ENCODE measurements at places on chromosomes 3 and 15.

- no peak for DNase-seq
These were observed 2.5 kb downstream of the EPHB3 start for GRCh38 chr3:184563941-184564684.

- no peak for DNase-seq
These were observed 565.6 kb upstream of the AGTR1 start for GRCh38 chr3:148131990-148132638.

DNA sequence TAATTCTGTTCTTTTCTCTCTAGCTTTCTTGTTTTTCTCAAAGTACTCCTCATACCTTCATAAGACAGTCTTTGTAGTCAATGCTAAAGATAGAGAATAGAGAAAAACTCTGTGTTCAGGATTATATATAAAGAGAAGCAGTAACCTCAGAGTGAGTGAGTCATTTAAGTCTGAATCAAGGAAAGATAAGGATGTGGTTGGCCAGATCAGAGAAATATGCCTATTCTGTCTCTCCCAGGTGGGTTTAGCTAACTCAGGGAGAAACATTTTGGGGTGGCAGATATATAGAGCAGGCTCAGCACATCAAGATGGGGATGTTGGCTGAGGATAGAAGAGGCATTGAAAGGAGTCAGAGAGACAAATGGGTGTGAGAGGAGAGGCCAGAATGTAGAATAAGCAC is 31.4 kb downstream of the GTF2E1 start:
- no peak for DNase-seq

DNA sequence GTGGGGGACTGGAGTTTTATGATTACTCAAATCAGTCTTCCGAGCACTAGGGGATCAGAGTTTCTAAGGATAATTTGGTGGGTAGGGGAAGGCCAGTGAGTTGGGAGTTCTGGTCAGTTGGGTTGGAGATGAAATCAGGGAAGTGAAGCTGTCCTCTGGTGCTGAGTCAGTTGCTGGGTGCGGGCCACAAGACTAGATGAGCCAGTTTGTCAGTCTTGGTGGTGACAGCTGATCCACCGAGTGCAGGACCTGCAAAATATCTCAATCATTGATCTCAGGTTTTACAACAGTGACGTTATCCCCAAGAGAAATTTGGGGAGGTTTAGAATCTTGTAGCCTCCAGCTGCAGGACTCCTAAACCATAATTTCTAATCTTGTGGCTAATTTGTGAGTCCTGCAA is 249.4 kb downstream of the FAM43A start:
- no peak for DNase-seq

DNA sequence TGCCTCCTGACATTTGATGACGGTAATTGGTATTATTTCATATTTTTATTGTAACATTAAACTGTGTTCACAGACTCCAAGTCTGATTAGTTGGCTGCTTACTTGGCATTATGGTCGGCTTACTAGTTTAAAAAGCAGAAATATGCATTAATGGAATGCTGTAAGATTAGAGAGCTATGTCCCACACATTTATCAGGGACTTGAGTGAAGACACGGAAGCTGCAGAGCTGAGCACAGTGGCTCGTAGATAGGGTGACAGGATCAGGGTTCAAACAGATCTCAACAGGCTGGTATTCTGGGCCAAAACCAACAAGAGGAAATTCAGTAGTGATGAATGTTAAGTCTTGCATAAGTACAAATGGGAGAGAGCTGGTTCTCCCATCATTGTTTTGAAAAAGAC is 113.8 kb downstream of the ADAMTSL3 start:
- DNase-seq = no peak

DNA sequence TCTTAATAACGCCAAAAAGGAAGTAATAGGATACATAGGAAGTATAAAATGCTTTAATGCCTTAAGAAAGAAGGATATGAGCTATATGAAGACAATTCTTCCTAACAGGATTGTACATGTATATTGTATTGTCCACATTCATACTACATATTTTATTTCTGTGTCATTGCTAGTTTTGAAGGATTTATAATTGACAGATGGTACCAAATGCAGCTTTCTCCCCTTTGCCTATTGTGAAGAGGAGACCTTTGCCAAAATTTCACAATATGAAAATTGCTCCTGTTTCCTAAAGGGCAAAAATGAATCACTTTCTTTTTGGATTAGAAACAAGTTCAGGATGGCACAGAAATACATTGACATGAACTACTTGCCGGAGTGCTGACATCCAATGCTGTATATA is 34.8 kb upstream of the EOMES start:
- no peak for DNase-seq

DNA sequence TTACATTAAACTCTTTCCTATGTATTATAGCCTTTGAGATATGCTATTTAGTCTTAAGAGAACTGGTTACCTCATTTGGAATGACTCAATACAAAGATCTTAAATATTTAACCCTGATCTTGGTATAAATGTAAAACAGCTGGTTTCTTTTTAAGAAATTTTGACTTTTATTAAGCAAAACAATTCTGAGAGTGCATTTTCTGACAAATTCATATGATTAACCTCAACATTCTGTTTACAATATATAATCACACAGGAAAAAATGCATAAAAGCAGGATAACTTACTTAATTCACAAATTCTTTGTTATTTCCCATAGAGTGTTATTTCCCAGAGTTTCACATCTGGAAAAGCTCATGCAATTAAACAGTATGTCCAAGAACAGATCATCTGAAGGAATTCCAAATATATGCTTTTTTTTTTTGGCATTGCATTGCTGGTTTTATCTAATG is 400.4 kb upstream of the THBS1 start:
- no peak for DNase-seq

DNA sequence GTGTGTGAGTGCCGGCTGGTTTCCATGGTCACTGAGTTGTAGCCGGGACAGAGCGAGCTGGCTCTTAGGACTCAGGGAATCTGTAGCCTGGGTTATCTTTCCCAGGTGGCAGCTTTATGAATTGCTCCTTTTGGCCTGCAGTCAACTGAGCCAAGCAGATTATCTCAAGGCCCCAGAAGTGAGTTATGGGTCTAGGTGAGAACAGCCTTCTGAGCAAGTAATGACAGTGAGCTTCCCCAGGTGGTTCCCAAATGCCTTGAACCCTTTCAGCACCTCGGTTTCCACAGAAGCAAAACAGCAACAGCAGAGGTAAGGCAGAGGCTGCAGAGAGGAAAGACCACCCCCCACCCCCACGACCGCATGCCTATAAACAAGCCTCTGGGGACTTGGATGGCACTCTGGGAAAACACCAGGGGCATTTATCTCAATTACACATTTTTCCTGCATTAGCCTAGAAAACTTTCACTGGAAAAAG is 56.7 kb upstream of the DGKG start:
- no peak for DNase-seq

DNA sequence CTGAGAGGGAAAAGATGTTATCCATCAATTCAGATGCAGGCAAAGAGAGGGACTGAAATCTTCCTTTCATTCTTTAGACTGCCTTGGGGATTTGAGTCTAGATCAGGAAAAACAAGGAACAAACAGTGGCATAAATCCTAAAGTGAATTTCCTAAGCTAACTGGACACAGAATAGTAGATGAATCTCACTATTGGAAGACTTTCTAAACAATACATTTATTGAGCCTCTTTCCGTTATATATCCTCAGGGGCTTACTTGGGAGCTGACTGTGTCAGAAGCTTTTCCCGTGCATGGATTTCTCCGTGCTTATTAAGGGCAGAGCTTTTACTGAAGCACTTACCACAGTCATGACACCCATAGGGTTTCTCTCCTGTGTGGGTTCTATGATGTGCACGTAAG is 10.0 kb downstream of the ZSCAN29 start:
- DNase-seq = no peak

DNA sequence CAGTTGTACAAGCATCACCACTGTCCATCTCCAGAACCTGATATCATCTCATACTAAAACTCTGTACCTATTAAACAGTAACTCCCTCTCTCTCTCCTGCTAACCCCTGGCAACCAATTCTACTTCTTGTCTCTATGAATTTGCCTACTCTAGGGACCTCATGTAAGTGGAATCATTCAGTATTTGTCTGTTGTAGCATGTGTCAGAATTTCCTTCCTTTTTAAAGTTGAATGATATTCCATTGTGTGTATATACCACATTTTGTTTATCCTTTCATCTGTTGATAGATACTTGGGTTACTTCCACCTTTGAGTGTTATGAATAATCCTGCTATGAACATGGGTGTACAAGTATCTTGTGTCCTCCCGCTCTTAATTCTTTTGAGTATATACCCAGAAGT is 16.6 kb downstream of the ZNF592 start:
- DNase-seq = no peak

Data from stimulated activated CD8-positive, alpha-beta memory T cell treated with anti-CD3 and anti-CD28 coated beads, Interleukin-12 subunit alpha, Interleukin-12 subunit beta, amount 100 ng/mL, for 1 hour (primary cell).